Stimulated activated CD4-positive, alpha-beta T cell treated with anti-CD3 and anti-CD28 coated beads, Interleukin-1b, Interleukin-23, amount 100 ng/mL, for 1 hour (primary cell): ENCODE measurements at places on chromosomes 6 and 20.

GRCh38 chr20:41352666-41353065 is 12.0 kb downstream of the LPIN3 start:
- no peak for DNase-seq

DNA sequence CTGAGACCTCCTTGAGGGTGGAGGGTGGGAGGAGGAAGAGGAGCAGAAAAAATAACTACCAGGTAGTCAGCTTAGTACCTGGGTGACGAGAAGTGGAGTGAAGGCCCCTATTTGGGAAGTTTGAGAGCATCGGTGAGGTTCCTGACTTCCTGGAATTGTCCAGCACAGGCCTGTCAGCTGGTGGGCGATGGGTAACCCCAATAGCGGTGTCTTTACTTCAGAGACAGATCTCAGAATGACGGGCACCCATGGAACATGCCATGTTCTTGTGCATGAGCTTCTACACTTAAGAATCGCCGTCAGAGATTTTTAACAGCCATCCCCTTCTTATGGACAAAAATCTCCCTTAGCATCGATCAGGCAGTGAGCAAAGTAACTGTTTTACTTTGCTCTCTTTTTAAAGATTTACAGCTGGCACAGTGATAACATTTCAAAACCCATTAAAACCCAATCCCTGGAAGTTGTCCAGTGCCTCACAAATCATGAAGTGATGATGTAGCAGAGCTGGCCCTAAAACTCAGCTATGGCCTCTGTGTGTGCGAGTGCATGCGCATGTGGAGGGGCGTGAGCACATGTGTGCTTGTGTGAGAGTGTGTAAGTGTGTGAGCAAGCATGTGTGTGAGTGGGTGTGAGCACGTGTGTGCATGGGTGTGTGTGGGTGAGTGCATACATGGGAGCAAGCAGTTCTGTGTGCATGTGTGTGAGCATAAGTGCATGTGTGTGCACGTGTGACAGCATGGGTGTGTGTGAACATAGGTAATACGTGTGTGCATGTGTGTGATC is 85.2 kb downstream of the DLL1 start:
- DNase-seq: no peak

GRCh38 chr6:106145741-106146227 is 59.6 kb downstream of the PRDM1 start:
- no peak for DNase-seq

- no peak for DNase-seq
Measured at GRCh38 chr6:164007881-164008280, 593.4 kb downstream of the QKI start.

DNA sequence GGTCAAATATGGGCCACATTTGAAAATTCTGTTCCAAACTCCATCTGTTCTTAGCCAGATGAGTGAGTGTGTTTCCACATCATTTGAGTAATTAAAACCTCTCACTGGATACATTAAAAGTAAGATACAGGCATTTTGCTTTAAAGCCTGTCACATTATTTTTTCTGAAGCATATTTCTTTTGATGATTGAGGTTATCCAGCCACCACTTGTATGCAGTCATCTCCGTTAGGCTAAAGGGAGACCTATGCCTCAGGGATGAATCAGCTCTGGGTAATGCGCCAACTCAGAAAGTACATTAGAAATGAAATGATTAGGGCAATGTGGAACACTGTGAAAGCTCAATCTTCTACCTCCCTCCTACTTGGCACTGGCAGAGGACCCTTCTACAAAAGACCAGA is 90.7 kb downstream of the SNAP25 start:
- no peak for DNase-seq

DNA sequence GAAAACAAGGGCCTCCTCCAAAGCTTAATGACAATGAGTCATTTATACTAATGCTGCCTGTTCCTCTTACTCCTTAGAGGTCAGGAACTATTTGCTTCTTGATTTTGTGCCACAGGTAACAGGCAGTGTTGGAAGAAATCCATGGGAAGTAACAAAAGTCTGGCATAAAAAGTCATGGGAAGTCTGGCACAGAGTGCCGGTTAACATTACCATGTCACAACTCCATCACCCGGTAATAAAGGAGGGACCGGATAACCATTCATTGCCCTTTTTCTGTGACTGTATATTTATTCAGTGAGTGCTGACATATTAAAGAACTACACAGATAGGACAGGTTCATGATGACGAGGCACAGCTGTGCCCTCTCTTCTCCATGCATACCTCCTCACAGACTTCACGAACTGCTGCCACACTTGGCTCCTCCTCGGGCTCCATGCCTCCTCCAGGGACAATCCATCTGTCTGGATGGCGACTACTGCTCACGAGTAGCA is 50.9 kb downstream of the NUDT3 start:
- no peak for DNase-seq

DNA sequence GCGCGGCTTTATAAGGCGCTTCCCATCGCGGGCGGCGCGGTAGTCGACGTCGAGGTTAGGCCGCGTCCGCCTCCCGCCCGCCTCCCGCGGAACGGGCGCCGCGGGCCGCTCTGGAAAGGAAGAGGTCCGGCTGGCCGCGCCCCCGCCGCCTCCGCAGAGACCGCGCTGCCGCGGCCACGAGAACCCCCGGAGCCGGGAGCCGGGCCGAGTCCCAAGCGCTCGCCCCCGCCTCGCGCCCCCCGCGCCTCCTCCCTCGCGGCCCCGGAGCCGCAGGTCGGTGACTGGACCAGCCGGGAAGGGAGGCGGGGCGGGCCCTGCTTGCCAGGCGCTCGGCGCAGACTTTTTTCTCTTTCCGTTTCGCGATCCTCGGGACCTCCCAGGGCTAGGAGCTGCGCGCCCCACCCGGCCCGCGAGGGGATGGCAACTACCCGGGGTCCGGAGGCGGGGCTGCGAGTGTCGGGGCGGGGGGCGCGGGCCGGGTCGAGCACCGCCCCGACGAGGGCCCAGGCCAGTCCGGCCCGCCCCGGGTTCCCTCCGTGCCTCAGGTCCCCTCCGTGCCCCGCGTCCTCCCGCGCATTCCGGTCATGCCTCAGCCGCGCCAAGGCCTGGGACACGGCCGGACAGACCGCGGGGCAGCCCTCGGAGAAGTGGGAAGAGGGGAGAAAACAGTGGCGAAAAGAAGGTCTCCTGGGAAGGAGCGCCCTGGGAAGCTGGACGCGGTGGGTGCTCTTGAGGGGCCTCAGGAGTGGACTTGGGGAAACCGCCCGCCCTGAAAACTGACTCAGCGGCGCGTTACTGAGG is 417 bp upstream of the PXDC1 start:
- peak; percentile 47 for DNase-seq

DNA sequence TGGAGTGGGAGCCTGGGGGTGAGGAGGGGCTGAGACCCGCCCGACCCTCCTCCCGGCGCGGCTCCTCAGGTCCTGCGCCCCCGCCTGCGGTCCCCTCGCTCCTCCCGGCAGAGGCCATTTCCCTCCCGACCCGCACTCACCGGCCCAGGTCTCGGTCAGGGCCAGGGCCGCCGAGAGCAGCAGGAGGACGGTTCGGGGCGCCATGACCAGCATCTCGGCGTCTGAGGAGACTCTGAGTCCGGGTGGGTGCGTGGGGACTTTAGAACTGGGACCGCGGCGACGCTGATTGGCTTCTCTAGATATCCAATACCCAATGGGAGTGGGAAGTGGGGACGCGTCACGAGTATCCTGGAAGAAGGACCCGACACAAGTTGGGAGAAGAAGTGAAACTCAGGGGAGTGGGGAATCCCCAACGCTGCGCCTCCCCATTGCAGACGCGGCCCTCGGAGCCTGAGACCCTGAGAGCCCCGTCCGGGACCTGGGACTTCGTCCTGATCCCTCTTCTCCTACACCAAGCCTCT is at the start of gene HLA-B:
HLA-B (minus strand) TSS at position 234 of the 521 bp plus-strand sequence; CDS start at position 213, 21 bp downstream.
- peak; percentile 70 for DNase-seq

DNA sequence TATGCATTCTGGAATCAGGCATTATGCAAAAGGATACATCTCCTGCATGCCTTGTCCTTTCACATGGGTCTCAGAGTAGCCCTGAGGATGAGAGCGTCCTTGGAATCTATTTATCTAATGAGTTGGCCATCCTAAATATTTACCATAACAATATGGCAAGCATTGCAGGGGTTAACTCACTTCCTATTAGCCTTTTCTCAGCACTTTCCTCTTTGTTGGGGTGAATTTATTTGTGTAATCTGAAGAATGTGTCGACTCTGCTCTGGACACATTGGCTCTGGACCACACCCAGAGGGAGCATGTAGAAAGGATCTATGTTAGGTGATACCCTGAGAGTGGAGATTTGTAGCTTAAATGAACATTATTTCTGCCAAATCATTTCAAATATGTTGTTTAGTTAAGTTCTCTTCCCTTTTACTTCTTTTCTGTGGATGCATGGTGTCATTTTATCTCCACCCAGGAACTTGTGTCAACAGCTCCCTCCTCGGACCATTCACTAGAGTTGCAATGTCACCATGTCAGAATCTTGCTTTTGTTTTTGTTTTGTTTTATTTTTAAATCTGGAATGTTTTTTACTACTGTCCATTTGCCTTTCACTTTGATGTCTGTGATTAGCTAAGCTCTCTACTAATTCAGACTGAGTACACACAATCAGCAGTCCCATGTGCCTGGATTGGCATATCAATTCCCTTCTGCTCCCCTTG is 757.0 kb upstream of the MMS22L start:
- no peak for DNase-seq

DNA sequence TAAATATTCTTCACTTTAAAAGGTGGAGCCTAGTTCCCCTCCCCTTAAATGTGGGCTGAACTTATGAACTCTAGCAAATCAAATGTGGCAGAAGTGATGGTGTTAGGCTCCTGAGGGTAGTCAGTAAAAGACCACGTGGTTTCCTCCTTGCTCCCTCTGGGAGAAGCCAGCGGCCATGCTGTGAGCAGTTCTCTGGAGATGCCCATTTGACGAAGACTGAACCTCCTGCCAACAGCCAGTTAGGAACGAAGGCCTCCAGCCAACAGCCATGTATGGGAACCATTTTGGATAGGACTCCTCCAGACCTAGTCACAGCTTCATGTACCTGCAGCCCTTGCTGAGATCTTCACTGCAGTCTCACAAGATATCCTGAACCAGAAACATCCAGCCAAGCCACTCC is 7.6 kb upstream of the MOCS1 start:
- no peak for DNase-seq

- DNase-seq: no peak
Measured at GRCh38 chr6:137315081-137315480, 95.9 kb upstream of the IFNGR1 start.
